Stimulated activated CD8-positive, alpha-beta memory T cell treated with anti-CD3 and anti-CD28 coated beads, Interleukin-15, amount 100 ng/mL, for 24 hours (primary cell): ENCODE measurements at places on chromosomes 4 and X.

DNA sequence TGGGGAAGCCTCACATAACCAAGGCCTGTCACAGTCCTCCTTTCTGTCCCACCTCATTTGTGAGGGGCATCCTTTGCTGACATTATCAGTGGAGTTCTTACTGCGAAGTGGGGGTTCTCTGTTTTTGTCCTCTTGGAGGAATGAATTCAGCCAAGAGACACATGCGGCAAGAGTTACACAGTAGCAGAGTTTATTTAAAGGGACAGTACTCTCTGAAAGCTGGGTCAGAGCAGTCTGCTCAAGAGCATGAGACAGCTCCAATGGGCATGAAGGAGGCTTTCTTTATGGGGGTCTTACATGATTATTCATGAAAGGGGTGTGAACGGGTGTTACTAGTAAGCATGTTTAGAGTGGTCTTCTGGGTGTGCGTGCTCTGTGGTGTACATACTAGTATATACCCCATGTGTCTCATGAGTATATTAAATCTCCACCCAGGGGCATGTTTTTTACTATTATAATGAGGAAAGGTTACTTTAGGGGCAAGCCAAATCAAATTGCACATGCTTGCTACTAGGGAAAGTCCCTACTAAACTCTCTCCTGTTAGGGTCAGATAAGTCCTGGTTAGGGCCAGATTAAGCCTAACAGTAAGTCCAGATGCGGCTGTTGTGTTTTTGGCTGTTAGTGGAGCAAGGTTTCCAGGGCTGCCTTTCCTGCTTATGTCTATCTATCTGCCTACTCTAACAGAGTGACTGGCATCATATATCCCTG lies 19.8 kb upstream of the LGI2 start:
- no peak for DNase-seq

DNA sequence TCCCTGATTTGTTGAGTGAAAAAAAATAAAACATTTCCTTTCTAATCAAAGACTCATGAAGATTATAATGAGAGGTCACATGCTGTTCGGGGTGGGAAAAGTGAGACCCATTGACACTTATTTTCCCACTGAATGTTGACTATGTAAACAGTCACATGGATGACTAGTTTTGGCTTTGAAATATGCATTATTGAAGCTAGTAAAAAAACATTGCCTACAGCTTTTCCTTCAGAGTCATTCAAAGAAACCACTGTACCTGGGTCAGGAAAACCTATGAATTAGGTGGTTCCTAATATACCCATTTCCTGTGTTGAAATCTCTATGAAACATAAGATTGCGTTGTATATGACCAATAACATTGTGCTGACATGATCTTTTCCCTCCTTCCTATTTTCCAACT lies 251.2 kb downstream of the CFAP299 start:
- DNase-seq, result no peak

- DNase-seq, result no peak
These were observed 694.4 kb downstream of the TRAM1L1 start for GRCh38 chr4:116391020-116391419.

- no peak for DNase-seq
These were observed 265.2 kb upstream of the BOD1L1 start for GRCh38 chr4:13892739-13893105.

GRCh38 chrX:86061407-86061806 lies 14.0 kb upstream of the CHM start:
- DNase-seq, result no peak

DNA sequence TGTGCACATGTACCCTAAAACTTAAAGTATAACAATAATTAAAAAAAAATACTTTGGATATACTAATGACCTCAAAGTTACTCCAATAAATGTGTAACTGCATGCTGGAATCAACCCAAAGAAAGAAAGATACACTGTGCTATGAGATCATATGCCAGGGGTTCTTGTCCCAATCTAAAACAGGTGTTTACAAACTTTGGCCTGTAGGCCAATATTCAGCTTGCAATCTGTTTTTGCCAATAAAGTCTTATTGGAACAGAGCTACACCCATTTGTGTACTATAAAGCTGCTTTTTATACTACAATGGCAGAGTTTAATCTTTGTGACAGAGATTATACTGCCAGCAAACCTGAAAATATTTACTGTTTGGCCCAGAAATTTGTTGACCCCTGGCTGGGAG lies 138.8 kb upstream of the AFF2 start:
- DNase-seq, result no peak

GRCh38 chrX:10554612-10555270 lies 65.6 kb downstream of the MID1 start:
- no peak for DNase-seq

GRCh38 chrX:54492340-54492739 lies 3.7 kb downstream of the FGD1 start:
- no peak for DNase-seq

DNA sequence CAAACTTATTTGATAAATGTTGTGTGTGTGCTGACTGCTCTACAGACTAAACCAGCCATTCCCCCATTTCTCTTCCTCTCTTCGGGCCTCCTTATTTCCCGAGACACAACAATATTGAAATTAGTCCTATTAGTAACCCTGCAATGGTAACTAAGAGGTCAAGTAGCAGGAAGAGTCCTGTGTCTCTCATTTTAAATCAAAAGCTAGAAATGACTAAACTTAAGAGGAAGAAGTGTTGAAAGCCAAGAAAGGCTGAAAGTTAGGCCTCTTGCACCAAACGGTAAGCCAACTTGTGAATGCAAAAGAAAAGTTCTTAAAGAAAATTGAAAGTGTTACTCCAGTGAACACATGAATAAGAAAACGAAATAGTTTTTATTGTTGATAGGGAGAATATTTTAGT lies 357.8 kb upstream of the SLC7A11 start:
- no peak for DNase-seq

DNA sequence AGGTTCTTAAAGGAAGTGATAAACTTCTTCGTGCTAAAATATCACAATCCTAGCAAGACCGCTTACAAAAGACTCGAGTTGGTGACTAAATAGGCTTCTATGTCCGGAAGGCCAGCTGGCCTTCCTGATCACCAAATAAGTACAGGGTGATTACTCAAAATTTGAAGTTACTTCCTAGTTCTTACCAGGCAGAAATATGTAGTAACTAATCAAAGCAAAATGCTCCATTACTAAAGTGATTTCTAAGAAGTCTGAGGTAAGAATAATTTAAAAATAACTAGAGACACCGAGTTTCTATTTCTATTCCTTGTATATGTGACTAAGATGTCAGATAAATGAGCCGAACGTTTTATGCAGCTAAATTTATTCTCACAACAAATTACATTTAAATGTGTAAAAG lies 62.2 kb downstream of the NSUN7 start:
- no peak for DNase-seq

GRCh38 chr4:90148574-90149148 lies 21.5 kb downstream of the CCSER1 start:
- no peak for DNase-seq

DNA sequence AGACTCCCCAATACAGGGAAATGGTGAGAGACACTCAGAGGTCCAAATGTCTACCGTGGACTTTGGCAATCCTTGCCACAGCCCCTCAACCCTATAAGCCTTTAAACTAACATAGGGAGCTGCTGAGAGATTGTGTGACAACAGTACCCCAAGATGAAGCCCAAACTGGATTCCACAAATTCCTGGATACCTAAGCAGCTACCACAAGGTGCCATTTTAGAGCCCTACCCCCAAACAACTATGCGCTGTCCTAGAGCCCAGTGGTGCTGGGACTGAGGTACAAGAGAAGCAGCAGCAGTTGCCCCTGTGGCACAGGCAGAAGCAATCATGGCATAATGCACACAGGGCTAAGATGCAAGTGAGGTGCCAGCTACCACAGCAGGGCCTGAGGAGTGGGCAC lies 2.7 kb upstream of the TMPRSS11F start:
- DNase-seq, result no peak

DNA sequence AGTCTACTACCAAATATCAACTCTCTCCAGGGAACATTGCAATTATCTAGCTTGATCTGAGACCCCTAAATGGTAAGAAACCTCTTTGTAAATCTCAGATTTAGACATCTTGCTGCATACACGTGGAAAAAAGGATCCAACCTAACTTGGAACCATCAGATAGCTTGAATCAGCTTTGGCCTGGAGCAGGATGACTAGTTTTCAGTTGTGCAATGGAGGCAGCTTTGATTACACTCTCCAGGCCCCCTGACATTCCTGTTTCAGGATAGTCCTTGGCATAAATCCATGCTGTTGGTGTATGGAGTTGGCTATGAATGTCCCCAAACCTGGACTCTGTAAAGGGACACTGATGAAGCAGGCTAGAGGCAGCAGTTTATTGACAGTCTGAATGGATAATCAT lies 1061.9 kb upstream of the TENM3 start:
- no peak for DNase-seq

DNA sequence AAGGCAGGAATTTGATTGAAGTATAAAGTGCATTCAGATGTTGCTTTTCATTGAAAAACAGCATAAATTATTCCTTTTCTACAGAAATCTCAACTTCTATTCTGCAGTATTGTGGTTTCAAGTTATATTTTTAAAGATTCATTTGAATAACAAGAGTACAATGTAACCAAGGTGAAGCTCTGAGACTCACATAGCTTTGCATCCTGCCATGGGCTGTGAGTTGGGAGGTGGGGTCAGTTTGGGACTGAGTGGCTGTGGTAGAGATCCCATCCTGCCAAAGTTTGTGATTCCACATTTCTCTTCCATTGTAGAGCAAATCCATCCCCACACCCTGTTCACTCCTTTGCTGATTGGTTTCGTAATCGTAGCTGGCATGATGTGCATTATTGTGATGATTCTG lies 69.2 kb downstream of the KIT start:
- DNase-seq, result no peak

DNA sequence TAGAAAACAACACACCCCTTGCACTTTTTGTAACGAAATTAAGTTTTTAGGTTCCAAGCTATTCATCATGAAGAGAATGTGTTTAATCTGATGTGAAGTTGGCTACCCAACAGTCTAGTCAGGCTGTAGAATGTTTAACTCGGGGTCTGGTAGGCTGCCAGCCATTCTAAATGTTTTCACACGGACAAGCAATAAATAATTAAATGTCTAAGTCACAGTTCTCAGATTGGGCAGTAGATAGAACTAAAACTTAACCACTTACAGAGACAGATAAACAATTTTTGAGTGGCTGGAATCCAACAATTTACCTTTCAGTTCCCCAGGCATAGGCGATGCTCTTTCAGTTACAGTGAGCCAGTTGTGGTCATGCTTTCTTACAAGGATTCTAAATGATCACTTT lies 66.5 kb downstream of the CHIC2 start:
- no peak for DNase-seq

GRCh38 chrX:153763989-153764755 lies at the start of gene PLXNB3:
Gene PLXNB3, plus strand, starts transcription at chrX:153764249. Its CDS starts 1,287 bp downstream, at chrX:153765536.
- DNase-seq, result peak; percentile 47

DNA sequence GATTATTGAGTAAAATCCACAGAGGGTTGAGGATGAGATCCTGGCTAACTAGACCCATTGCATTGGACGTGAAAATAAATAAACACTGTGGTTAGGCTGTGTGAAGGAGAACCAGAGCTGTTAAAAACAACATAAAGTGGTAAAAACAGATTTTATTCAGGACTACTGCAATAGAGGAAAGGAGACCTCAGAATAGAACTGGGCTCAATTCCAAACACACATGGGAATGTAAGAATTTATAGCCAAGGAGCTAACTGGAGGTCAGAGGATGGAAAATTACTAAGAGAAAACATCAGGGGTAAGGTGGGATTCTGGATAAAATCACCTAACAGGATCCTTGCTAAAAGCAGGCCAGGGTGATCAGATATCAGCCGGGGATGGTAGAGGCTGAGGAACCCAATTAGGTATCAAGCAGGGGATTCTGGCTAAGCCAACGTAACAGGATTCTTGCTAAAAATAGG lies 112.4 kb downstream of the RNF150 start:
- no peak for DNase-seq

DNA sequence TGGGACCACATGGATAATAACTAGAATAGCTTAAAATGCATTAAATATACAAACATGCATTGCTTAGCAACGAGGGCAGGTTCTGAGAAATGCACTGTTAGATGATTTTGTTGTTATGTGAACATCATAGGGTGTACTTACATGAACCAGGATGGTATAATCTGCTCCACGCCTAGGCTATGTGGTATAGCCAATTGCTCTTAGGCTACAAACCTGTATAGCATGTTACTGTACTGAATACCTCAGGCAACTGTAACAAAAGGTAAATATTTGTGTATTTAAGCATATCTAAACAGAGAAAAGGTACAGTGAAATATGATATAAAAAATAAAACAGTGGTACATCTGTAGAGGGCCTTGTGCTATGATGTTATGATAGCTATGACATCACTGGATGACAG lies 169.2 kb upstream of the IL15 start:
- DNase-seq, result no peak

- no peak for DNase-seq
These were observed 539.2 kb downstream of the GALNTL6 start for GRCh38 chr4:172352356-172352755.

DNA sequence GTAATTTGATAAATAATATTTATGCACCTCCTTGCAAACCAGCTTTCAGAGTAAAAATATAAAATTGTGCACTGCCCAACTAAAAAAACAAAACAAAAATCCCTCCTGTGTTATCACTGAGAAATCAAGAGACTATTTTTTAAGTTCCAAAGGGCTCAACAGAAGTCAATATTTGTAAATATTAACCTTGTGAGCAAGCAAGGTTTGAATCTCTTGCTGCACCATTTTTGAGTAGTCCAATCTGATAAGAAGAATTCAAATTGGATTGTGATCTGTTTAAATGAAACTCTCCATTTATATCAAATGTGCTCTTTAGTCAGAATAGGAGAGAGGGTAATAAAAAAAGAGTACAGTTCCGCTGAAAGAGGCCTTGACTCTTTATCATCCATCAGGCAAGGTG lies 520.2 kb downstream of the RAB28 start:
- no peak for DNase-seq

- no peak for DNase-seq
These were observed 18.9 kb downstream of the TSPAN5 start for GRCh38 chr4:98639523-98639922.

- no peak for DNase-seq
These were observed 61.6 kb upstream of the NOCT start for GRCh38 chr4:138953961-138954371.

- no peak for DNase-seq
These were observed 203.5 kb upstream of the TET2 start for GRCh38 chr4:104942990-104943743.

- no peak for DNase-seq
These were observed 334.6 kb upstream of the CPEB2 start for GRCh38 chr4:14667624-14668151.

GRCh38 chr4:48490680-48491513 lies 845 bp downstream of the ZAR1 start:
- DNase-seq, result no peak

- no peak for DNase-seq
These were observed 262.2 kb downstream of the ARHGAP10 start for GRCh38 chr4:147994076-147994475.
